Fibroblast of lung (primary cell): ENCODE measurements at places on chromosomes 1 and 21. TPM values are rescaled to one million over a fixed set of nuclear protein-coding genes. Genes with fewer than 3 reads are reported as not detected.

Gene FYB2
- total RNA-seq = not detected in 2 replicates

Gene BOLA1
- total RNA-seq = 10.0 and 12.4 TPM in 2 replicates

Gene LYPD8
- total RNA-seq = 0.17 TPM in 1 of 2 replicates, not detected in the other

Gene NLRP3
- under 0.01 TPM in 1 of 2 replicates, not detected in the other for total RNA-seq

Gene LRRC7
- total RNA-seq = not detected in 2 replicates

Gene LCE6A
- total RNA-seq = not detected in 2 replicates

Gene RAB7B
- 5.4 and 9.1 TPM in 2 replicates for total RNA-seq

Gene MATN1
- 0.26 TPM in 1 of 2 replicates, not detected in the other for total RNA-seq

Gene PKP1
- under 0.01 TPM in 2 replicates for total RNA-seq

Gene MPL
- total RNA-seq = not detected in 2 replicates

Gene ABL2
- total RNA-seq = 33.9 and 85.4 TPM in 2 replicates

Gene SMCP
- total RNA-seq = 0.17 TPM in 1 of 2 replicates, not detected in the other

DNA sequence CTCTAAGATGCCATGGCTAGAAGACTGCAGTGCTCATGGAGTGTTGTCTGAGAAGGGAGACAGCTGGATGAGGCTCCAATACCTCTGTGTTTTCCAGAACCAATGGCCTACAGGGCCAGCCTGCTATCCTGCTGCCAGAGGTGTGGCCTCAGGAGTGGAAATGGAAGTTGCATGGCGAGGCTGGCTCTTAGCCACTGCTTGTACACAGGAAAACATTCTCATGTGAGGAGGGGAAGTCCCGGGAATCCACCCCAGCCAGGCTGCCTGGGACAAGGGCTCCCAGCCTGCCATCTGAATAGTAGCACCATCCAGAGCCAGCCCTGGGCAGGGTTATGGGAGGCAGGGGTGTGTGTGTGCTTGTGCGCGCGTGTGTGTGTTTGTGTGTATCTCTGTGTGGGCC lies 56.5 kb downstream of the SDC3 start:
- no peak overlapping the region for H3K4me3 ChIP-seq
- H3K36me3 ChIP-seq = no peaks in the 10 kb centered on the region
- H3K27me3 ChIP-seq = peaks cover 2% of the 10 kb centered on the region
- H3K27ac ChIP-seq = no peak overlapping the region
- DNase-seq = peak; percentile 48
- H3K4me1 ChIP-seq = no peaks in the 10 kb centered on the region

GRCh38 chr1:161949548-161949947 lies 74.1 kb downstream of the OLFML2B start:
- DNase-seq = no peak
- no peak overlapping the region for H3K4me3 ChIP-seq
- H3K36me3 ChIP-seq = no peaks in the 10 kb centered on the region
- peaks cover 12% of the 10 kb centered on the region for H3K4me1 ChIP-seq

DNA sequence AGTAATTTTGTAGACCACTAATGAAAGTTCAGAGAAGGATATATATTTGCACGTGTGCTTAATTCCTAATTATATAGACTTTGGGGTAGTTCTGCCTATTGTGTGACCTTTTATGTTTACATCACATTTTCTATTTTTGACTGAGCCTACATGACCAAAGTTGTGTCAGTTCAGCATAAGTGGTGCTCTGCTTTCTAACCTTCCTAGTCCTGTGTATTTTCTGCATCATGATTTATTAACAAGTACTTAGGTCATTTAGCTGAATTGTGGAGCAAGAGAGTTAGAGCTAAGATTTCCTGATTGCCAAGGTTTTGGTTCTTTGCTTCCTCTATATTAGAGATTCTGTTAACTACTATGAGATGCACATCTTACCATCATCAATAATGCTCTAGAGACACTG lies 176.0 kb downstream of the C1orf21 start:
- DNase-seq = no peak
- no peak overlapping the region for H3K27ac ChIP-seq
- peaks cover 5% of the 10 kb centered on the region for H3K4me1 ChIP-seq
- no peak overlapping the region for H3K4me3 ChIP-seq
- no peaks in the 10 kb centered on the region for H3K27me3 ChIP-seq

DNA sequence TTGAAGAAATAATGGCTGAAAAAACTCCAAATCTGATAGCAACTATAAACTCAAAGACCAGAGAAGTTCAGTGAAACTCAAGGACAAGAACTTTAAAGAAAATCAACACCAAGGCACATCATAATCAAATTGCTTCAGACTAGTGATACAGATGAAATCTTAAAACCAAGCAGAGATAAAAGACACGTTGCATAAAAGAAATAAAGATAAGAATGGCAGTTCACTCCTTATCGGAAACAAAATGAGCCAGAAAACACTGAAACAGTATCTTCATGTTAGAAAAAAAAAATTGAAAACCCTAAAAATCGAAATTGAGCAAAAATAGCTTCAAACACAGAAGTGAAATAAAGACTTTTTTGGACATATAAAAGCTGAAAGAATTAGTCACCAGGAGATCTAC lies 4.6 kb upstream of the RAB4A start:
- H3K36me3 ChIP-seq = no peaks in the 10 kb centered on the region
- no peak overlapping the region for H3K27ac ChIP-seq
- no peak for DNase-seq
- no peak overlapping the region for H3K4me3 ChIP-seq

- no peaks in the 10 kb centered on the region for H3K27me3 ChIP-seq
- H3K36me3 ChIP-seq = no peaks in the 10 kb centered on the region
- H3K27ac ChIP-seq = no peak overlapping the region
- no peak overlapping the region for H3K4me3 ChIP-seq
- no peaks in the 10 kb centered on the region for H3K4me1 ChIP-seq
Observed at GRCh38 chr1:174965362-174966007, 34.3 kb upstream of the CACYBP start.

GRCh38 chr1:97202481-97203380 lies 481.1 kb downstream of the PTBP2 start:
- H3K36me3 ChIP-seq = no peaks in the 10 kb centered on the region
- H3K4me1 ChIP-seq = peaks cover 3% of the 10 kb centered on the region
- no peaks in the 10 kb centered on the region for H3K27me3 ChIP-seq

- H3K27ac ChIP-seq = no peak overlapping the region
- no peaks in the 10 kb centered on the region for H3K36me3 ChIP-seq
- no peaks in the 10 kb centered on the region for H3K27me3 ChIP-seq
- DNase-seq = peak; percentile 8
- no peak overlapping the region for H3K4me3 ChIP-seq
Observed at GRCh38 chr1:85940656-85941306, 215.8 kb downstream of the COL24A1 start.

- H3K4me3 ChIP-seq = no peak overlapping the region
- DNase-seq = peak; percentile 91
- no peak overlapping the region for H3K27ac ChIP-seq
- H3K4me1 ChIP-seq = no peaks in the 10 kb centered on the region
- H3K36me3 ChIP-seq = no peaks in the 10 kb centered on the region
- no peaks in the 10 kb centered on the region for H3K27me3 ChIP-seq
Observed at GRCh38 chr1:196115646-196116045, 492.6 kb downstream of the KCNT2 start.

DNA sequence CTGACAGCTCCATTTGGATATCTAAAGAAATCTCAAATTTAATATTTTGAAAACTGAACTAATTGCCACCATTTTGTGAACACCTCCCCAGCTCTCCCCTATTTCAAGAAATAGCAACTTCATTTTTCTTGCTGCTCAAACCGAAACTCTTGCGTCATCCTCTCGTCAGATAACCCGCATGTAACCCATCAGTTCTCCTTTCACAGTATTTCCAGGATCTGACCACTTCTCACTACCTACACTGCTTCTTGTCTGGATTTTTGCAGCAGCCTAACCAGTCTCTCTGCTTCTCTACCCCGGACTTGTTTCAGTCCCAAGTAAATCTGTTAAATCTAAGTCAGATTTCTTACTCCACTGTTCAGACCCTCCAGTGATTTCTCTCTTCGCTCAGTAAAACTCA lies 75.6 kb downstream of the MTR start:
- H3K36me3 ChIP-seq = no peaks in the 10 kb centered on the region
- H3K4me1 ChIP-seq = no peaks in the 10 kb centered on the region
- no peaks in the 10 kb centered on the region for H3K27me3 ChIP-seq
- H3K4me3 ChIP-seq = no peak overlapping the region
- no peak overlapping the region for H3K27ac ChIP-seq

DNA sequence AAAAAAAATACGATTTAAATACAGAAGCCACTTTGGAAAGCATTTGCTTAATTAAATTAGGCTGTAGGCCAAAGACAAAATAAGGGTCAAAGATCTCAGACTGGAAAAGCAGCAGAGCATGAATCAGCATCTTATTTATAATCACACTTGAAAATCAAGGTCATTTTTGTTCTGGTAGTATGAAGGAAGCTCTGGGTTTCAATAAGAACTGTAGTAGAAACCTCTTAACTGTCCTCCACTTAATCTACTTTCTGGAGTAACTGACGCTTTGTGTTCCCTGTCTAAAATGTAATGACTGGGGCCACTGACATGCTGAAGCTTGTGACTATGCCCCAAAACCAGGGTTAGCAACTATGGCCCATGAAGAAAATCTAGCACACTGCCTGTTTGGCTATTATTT lies 450.7 kb upstream of the ZP4 start:
- DNase-seq = no peak
- no peaks in the 10 kb centered on the region for H3K4me1 ChIP-seq
- H3K27ac ChIP-seq = no peak overlapping the region
- H3K27me3 ChIP-seq = no peaks in the 10 kb centered on the region

GRCh38 chr1:44733365-44733764 lies 2.4 kb upstream of the RNU5D-1 start:
- peaks cover 2% of the 10 kb centered on the region for H3K4me1 ChIP-seq
- no peak overlapping the region for H3K4me3 ChIP-seq
- H3K36me3 ChIP-seq = no peaks in the 10 kb centered on the region
- H3K27ac ChIP-seq = no peak overlapping the region
- peak; percentile 68 for DNase-seq
- H3K27me3 ChIP-seq = no peaks in the 10 kb centered on the region

- DNase-seq = no peak
- H3K36me3 ChIP-seq = no peaks in the 10 kb centered on the region
- H3K27ac ChIP-seq = no peak overlapping the region
- no peaks in the 10 kb centered on the region for H3K27me3 ChIP-seq
- peaks cover 36% of the 10 kb centered on the region for H3K4me1 ChIP-seq
Observed at GRCh38 chr1:64922336-64922735, 44.0 kb downstream of the JAK1 start.

- no peak for DNase-seq
- H3K36me3 ChIP-seq = peaks cover 6% of the 10 kb centered on the region
- peaks cover 4% of the 10 kb centered on the region for H3K4me1 ChIP-seq
- peak overlapping the region; percentile 70 for H3K27ac ChIP-seq
- H3K4me3 ChIP-seq = peak overlapping the region; percentile 92
- H3K27me3 ChIP-seq = no peaks in the 10 kb centered on the region
Observed at GRCh38 chr1:227733751-227734545, 1.2 kb downstream of the JMJD4 start.

GRCh38 chr1:218765753-218766152 lies 407.9 kb upstream of the LYPLAL1 start:
- no peaks in the 10 kb centered on the region for H3K4me1 ChIP-seq
- no peak overlapping the region for H3K27ac ChIP-seq
- DNase-seq = no peak

DNA sequence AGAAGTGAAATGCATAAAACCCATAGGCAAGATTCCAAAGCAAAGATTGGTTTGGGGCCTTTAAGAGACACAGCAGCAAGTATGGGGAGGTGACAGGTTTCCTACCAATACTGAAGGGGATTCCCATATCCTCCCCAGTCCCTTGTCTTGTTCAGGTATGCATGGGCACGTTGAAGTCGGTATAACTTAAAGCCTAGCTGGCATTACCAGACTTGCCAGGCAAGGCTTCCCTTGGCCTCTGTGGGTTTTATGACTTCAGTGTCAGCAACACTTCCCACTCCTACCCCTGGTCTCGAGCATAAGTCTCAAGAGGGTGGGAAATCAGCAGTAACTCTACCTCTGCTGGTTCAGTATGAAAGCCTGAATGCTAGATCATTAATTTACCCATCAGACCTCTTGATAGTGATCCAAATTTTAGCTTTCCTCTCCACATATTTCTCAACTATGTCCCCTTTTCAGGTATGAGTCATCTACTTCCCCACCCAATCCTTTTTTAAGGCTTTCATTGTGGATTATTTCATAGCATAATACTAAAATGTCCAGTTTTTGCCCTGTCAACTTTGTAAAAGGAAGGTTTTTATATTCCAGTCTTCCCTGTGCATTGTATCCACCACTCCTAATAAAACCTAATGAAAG lies 6.8 kb downstream of the CYP4X1 start:
- no peak for DNase-seq
- H3K4me1 ChIP-seq = no peaks in the 10 kb centered on the region
- H3K27ac ChIP-seq = no peak overlapping the region
- no peaks in the 10 kb centered on the region for H3K27me3 ChIP-seq
- H3K4me3 ChIP-seq = no peak overlapping the region
- no peaks in the 10 kb centered on the region for H3K36me3 ChIP-seq

DNA sequence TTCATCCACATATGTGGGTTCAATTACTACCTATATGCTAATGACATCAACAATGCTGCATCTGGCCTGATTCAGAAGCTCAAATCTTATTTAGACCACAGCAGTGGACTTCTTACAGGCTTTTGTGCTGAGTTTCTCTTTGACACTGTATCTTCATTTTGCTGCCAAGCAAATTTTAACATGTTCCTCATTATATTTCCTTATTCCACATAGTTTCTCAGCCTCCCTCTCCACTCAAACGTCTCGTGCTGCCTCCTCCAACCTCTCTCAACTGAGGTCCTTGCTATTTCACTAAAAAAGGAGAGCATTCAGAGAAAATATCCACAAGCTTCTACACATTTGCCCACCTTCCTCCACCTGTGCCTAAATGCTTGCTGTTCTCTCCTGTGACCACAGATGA lies 6.5 kb downstream of the TDRKH start:
- H3K36me3 ChIP-seq = no peaks in the 10 kb centered on the region
- DNase-seq = no peak
- H3K4me3 ChIP-seq = no peak overlapping the region
- H3K27ac ChIP-seq = no peak overlapping the region

GRCh38 chr1:43557744-43558245 lies 27.1 kb downstream of the PTPRF start:
- H3K4me3 ChIP-seq = no peak overlapping the region
- H3K27me3 ChIP-seq = no peaks in the 10 kb centered on the region
- no peak overlapping the region for H3K27ac ChIP-seq
- DNase-seq = peak; percentile 36
- peaks cover 7% of the 10 kb centered on the region for H3K4me1 ChIP-seq

DNA sequence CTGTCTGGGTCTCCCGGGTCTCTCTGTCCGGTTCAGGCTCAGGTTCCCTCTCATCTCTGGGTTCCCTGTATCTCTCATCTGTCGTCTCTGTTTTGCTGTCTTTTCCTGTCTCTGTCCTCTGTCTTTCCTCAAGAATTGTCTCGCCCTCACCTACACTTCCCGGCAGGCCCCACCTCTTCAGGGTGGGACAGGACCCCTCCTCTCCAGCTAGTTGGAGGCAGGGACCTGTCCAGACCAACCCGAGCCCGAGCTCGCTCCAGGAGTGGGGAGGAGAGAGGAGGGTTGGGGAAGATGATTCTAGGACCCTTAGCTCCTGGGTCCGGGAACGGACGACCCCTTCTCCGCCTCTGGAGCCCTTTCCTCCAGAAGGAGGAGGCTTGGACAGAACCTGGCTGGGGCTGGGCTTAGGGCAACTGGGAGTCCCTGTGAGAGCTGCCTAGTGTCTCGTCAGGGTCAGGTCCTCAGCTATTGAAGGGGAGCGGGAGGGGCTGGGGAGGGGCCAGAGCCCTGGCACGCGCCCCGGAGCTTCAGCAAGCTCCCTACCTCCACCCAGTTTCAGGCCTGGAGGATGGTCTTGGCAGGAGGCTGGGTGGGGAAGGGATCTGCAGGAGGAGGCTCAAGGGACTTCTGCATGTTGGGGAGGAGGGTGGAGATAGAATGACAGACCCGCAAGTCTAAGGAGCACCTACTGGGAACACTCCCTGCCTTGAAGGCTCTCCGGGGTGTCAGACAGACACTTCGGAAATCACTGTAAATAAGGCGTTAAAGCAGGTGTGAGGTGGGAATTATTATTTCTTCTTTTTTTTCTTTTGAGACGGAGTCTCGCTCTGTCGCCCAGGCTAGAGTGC lies 26.3 kb upstream of the EPB41 start:
- no peak overlapping the region for H3K27ac ChIP-seq
- DNase-seq = peak; percentile 27
- H3K4me3 ChIP-seq = peak overlapping the region; percentile 73
- H3K4me1 ChIP-seq = peaks cover 12% of the 10 kb centered on the region
- H3K27me3 ChIP-seq = peaks cover 4% of the 10 kb centered on the region
